Erythroblast (primary cell): ENCODE measurements at places on chromosomes 3 and 15.

- DNase-seq = no peak
Measured at GRCh38 chr3:188236271-188236670, 82.3 kb downstream of the LPP start.

DNA sequence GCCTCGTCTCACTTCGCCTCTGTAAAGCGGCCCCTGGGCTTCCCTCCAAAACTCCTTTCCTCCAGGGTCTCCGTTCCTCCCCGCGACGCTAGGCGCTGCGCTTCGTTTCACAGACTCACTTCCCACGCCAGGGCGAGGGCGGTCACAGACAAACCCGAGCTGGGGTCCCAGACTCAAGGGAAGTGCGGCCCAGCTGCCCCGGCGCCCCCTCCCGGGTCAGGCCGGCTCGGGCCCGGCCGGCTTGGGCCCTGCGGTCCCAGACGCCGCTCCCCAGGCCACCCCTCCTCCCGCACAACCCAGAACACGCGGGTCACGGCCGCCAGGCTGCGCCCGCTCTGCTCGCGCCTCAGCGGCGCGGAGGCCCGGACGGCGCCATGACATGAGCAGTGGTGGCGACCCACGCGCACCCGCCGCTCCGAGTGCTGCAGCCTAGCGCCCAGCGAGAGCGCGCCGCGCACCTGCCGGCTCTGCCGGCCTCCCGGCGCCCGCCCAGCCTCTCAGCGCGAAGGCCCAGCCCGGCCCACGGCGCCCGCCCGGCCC, 547 bp downstream of the NUP210 start:
- peak; percentile 80 for DNase-seq

GRCh38 chr3:42398080-42398479, 12.3 kb downstream of the LYZL4 start:
- no peak for DNase-seq

GRCh38 chr3:20105513-20106280, 65.5 kb downstream of the KAT2B start:
- DNase-seq = no peak

DNA sequence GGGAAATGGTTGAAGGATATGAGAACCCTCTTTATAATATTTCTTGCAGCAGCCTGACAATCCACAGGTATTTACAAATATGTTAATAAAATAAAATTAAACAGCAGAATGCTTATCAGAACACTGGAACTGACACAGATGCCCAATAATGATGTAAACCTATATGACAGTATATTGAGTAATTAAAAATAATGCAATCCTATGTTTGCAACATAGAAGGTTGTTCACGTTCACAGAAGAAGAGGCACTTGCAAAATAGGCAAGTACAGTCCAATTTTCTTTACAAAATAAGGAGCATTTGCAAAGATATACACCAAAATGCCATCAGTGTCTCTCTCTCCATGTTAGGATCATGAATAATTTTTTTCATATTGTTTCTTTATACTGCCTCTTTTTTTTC, 397.0 kb upstream of the WNT5A start:
- no peak for DNase-seq

GRCh38 chr3:183430325-183430957, 2.0 kb upstream of the MCF2L2 start:
- DNase-seq = no peak
